ENCODE measurements at places on chromosomes 13 and 19.

DNA sequence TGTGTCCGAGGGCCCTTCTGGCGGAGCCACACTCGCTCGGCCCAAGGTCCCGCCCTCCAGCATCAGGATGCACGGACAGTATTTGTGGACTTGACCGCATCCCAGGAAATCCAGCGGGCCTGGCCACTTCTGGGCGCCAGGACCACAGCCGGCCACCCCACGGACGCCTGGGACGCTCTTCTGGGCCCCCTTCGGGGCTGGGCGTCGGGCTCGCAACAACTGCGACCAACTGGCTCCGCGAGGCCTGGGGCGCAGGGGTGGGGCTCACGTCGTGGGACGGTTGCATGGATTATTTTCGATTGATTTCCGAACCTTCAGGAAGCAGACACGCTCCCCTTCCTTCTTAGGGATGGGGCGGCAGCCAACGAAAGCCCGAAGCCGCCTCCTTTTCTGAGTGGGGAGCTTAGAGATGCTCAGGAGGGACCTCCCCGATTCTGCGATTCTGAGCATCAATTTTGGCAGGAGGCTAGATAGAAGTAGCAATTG is 521 bp upstream of the NUP58 start:
- DNase-seq = no peak

GRCh38 chr13:28394422-28394821 is 100.5 kb downstream of the FLT1 start:
- DNase-seq = no peak

- peak; percentile 28 for DNase-seq
Observed at GRCh38 chr13:44050450-44051063, 170.9 kb downstream of the LACC1 start.

GRCh38 chr13:36031490-36031889 is 99.7 kb downstream of the DCLK1 start:
- DNase-seq = no peak

- no peak for DNase-seq
Observed at GRCh38 chr19:54156490-54156889, 3.0 kb downstream of the LENG1 start.

DNA sequence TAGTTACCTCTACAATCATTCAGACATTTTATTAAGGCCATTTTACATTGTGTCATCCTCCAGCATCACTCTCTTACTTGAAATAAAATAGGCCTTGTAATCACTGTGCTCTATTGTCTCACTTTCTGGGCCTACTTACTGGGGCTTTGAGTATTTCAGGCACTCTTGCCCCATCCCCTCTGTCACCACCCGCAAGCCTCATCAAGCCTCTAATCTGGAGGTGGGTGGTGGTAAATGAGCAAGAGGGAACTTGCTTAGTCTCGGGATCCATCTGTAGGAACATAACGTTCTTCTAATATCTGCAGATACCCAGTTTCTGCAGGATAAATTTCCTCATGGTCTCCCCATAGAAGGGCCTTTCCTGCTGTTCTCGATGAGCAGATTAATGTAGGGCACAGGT is 19.4 kb upstream of the GPR18 start:
- no peak for DNase-seq

DNA sequence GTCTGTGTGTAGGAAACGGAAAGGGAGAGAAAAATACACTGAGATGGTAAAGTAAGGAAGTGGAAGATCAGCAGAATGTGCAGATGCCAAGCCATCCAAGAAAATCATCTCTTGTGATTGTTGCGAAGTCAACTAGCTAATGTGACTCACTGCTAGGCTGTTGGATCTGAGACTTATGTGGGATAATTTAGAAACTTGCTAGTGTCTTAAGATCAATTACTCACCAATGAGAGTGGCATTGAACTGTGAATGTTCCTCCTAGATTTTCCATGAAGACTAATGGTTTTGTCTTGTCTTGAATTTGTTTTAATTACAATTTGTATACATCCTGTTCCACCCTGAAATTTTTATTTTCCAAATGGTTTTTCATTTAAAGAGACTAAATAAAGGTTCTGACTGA is 771.6 kb downstream of the EFNB2 start:
- DNase-seq = no peak

GRCh38 chr19:400976-401865 is 7.7 kb downstream of the C2CD4C start:
- no peak for DNase-seq

DNA sequence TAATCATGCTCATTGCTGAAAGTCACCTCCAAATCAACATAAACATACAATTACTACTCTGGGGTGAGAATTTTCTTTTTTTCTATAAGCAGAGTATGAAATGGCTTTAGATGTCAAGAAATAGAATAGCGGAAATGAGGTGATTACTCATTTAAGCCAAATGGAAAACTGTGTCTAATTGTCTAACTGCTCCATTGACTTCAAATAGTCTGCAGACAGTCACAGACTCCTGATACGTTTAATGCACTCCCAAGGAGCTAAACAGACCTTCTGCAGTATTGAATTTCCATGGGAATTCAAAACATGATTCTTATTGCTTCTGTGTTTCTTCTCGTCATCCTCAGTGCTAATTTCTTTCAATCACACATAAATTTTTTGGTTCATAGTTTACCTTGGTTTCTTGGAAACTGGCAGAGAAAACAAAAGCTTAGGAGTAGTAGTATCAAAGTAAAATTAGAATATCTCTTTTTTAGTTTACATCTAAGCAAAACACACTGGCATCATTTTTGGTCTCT is 865.2 kb upstream of the SLC10A2 start:
- DNase-seq = no peak

DNA sequence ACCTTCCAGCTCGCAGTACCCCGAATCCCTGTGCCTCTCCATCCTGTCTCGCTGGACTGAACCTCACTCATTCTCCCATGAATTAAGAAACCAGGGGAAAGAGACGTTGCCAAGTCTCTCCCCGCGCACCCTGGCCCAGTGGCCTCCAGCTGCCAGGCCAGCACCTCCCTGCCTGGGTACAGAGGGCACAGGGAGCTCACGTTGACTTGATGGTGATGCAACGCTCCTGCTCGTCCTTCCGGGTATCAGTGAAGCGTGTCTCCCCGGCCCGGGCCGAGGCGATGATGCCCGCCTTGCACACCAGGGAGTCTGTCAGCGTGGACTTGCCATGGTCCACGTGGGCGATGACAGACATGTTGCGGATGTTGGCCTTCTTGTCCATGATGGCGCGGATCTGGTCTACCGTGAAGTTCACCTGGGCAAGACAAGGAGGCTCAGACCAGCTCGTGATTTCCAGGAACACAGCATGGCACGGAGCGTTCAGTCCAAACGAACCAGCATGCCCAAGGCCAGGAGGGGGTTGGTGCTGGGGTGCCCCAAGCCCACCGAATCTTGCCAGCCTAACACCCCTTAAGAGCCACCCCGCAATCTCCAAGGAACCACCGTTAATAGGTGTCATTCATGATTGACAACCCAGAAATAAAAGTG is 1.2 kb downstream of the EEF2 start:
- no peak for DNase-seq

DNA sequence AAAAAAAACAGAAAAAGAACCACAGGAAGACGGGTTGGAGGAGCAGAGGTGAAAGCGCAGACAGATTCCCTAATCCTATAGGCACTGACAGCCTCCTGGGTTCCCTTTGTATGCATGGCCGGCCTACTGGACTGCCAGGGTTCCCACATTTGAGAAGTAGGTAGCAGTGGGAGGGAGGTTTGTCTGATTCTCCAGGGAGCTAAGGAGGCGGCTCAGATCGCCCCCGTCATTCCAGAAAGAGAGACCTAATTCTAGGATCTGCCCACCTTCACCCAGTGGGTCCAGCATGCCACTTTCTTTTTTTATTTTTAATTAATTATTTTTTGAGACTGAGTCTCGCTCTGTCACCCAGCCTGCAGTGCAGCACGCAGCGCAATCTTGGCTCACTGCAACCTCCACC is 9.7 kb upstream of the CCL25 start:
- no peak for DNase-seq

DNA sequence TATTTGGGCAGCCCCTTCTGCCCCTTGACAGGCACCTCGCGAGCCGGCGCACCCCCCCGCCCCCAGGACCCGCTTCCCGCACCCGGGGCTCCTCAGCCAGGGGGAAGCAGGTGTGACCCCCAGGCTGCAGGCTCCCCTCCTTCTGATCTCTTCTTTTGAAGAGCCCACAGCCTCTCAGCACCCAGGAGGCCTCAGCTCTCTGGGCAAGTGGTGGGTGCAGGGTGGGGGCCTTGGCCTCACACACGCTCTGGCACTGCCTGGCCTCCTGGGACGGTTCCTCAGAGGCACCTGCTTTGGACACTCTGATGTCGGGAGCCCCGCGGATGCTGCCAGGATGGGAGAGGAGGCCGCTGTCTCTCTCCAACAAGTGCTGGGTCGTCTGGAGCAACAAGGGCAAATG is 1.5 kb upstream of the C13orf46 start:
- DNase-seq = no peak

GRCh38 chr19:15782211-15782610 is 5.2 kb upstream of the OR10H5 start:
- no peak for DNase-seq

- no peak for DNase-seq
Observed at GRCh38 chr19:13797870-13798269, 2.6 kb downstream of the ZSWIM4 start.

GRCh38 chr13:102367836-102368235 is 34.0 kb downstream of the FGF14 start:
- DNase-seq = no peak

DNA sequence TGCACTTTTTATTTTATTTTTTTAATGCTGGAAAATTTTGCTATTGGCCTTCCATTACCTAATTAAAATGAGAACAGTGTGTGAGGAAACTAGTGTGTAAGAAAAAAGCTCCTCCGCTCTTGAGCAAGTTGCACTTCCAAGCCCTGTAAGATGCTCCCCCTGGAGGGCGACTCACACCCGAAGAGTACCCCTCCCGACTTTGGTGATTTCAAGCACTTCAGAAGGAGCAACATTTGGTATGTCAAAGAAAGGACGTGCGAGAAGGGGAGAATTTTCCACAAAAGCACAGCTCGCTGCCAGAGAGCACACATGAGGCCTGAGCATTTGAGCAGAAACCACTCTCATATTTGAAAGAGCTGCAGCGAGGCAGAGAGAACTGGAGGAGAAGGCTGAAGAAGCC is 504.4 kb downstream of the FGF9 start:
- DNase-seq = no peak

DNA sequence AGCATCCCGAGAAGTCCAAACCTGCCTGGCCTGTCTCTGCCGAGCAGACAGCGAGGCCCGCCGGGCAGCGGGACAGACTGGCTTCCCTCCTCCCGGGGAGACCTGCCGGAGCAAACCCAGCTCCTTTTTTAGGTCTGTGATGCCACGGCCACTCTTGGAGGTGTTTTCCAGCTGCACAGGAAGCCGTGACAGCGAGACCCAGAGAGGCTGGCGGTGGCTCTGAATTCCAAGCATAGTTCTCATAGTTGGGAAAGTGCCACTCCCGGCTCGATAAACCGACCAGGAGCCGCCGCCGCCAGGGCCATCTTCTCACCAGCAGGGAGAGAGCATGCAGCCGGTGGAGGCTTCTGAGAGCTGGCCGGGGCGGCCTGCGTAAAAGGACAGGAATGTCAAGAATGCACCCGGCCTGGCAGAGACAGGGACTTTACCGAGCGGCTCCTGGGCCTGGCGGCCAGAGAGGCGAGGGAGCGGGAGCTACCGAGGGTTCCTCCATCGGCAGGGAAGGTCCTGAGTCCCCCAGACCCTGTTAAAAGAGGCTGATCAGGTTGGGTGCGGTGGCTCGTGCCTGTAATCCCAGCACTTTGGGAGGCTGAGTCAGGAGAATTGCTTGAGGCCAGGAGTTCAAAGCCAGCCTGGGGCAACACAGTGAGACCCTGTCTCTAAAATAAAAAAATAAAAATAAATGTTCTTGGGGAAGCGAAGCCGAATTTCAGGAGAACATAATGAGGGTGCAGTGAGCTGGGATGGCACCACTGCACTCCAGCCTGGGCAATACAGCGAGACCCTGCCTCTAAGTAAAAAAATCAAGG is 64.9 kb downstream of the GADD45B start:
- DNase-seq = no peak

DNA sequence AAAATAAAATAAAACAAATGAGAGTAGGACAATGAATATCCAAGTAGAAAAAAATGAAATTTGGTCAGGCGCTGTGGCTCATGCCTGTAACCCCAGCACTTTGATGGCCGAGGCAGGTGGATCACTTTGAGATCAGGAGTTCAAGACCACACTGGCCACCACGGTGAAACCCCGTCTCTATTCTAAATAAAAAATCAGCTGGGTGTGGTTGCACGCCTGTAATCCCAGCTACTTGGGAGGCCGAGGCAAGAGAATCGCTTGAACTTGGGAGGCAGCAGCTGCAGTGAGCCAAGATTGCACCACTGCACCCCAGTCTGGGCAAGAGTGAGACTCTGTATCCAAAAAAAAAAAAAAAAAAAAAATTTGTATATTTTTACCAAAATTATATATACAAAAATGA is 18.2 kb upstream of the ZMYM5 start:
- DNase-seq = no peak

- no peak for DNase-seq
Observed at GRCh38 chr19:40512473-40513344, 45.9 kb downstream of the SPTBN4 start.

DNA sequence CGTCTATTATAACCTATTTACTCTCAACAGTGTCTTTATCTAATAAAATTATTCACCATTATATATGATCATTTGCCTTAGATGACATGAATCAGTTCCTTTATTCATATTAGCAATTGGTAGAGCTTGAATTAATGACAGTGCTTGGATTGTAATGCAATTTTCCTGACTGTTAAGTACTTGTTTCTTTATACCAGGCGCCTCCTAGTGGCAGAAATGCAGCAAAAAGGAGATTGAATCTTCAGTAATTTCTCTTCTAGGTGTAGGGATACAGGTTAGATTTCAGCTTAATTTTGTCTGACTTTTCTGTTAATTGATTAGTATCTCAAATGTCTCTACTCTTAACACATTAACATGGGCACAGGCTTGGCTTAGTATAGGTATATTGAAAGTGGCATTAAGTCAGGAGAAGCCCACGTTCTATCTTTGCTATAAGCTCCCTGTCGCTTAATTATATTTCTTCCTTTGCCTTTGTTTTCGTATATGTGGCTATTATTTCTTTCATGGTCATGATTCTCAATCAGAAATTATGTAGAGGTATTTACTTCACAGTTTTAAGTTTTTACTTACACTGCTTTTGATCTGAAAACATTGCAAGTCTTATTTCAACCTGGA is 9.1 kb upstream of the LHFPL6 start:
- peak; percentile 60 for DNase-seq

DNA sequence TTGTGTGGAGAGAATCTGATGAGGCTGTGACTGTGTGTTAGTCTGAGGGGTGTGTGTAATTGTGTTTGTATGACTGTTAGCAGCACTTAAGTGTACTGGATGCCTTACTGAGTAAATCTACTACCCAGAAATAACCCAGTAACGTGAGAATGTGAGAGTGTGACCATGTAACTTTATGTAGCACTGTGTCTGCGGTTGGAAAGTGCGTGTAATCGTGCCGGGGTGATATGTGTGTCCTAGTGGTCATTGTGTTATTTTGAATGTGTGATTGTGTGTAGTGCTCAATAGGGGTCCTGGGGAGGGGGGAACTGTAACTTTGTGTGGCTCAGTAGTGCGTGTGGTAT is 550 bp downstream of the ZNF383 start:
- no peak for DNase-seq

- DNase-seq = peak; percentile 21
Observed at GRCh38 chr19:55340784-55341147, 1.1 kb downstream of the KMT5C start.

Measured in hematopoietic multipotent progenitor cell treated with erythropoietin and hydrocortisone succinate and interleukin-3 and kit ligand, for 15 days (in vitro differentiated cells).